ENCODE measurements at places on chromosomes 1 and 21.

GRCh38 chr21:39874759-39875158 is 7.5 kb downstream of the PCP4 start:
- no peak for DNase-seq

- DNase-seq: no peak
Measured at GRCh38 chr1:24202987-24203386, 15.9 kb upstream of the IFNLR1 start.

DNA sequence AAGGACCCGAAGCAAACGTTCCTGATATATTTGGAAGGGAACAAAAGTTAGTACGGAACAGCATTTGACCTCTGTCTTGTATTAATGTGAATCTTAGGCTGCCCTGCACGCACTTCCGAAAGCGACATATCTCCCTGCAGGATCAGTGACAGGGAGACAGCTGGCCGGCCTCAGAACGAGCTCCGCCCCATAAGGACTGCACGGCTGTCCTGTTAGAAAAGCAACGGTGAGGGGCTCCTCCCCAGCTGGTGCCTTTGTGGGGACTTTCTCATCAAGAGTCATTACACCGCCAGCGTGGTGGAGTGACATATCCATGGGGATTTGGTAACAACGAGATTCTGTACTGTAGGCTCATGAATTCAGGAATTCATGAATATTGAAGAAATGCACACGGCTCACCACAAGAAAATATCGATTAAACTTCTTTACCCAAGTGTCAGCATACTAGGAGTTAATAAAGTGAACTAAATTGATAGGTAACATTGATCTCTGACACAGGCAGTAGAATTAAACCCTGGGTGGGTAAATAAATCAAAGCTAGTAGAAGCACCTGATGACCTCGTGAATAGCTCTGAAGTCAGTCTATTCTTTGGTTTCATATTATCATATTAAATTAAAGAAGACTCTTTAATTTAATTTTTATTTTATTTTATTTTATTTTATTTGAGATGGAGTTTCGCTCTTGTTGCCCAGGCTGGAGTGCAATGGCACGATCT is 8.1 kb upstream of the GREM2 start:
- no peak for DNase-seq

DNA sequence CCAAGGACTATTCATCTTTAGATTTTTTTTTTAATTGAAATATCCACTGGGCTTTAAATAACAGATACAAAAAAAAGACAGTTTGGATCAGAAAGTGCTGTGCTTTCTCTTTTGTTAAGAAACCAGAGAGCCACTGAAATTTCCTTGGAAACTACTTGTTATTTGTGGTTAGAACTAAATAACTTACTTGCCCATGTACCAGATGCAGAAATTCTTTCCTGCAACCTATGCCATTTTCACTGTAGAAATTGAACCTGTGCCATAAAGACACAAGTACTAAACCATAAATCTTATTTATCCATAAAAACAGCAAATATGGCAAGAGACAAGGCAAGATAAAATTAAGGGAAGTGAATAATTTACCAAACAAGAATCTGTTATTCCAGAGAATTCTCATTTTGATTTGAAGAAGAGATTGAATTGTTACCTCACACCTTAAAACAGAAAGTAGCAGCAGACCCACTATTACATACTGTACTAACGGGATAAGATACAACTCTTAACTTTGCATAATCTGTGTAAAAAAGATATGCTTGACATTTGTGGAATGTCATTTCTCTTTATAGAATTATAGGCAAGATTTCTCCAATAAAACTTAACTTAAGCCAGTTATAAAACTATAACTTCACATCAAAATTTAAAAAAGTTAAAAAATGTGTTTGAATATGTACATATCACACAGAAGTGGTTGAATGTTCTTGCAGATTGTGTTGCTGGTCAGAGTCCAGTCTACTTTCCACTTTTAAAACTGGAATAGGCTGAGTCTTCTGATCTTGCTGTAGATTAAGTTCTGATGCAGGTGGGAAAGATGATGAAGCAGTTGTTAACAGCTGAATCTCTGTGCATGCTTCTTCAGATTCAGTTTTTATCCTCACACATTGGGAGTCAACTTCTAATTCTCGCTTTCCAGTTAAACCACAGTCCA is 6.3 kb upstream of the PHTF1 start:
- no peak for DNase-seq

GRCh38 chr1:198679535-198680173 is 40.8 kb downstream of the PTPRC start:
- DNase-seq: no peak
